ENCODE measurements at places on chromosomes 1 and 21. TPM values are rescaled to one million over a fixed set of nuclear protein-coding genes. Genes with fewer than 3 reads are reported as not detected.

The SPATA17 gene
- 0.12 TPM for total RNA-seq

- no peak for DNase-seq
Observed at GRCh38 chr1:9345922-9346321, 53.2 kb downstream of the SPSB1 start.

GRCh38 chr1:210582205-210582970 is 253.7 kb downstream of the HHAT start:
- DNase-seq, result no peak

DNA sequence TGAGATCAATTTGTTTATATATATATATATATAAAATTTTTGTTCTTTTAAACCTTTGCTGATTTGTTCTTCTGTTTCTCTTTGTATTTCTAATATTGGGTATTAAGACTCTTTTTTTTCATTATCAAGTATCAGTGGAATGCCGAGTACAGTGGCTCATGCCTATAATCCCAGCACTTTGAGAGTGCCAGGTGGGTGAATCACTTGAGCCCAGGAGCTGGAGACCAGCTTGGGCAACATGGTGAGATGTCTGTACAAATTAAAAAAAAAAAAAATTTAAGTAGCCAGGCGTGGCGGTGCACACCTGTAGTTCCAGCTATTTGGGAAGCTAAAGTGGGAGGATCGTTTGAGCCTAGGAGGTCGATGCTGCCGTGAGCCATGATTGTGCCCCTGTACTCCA is 67.1 kb downstream of the MAST2 start:
- peak; percentile 18 for DNase-seq

DNA sequence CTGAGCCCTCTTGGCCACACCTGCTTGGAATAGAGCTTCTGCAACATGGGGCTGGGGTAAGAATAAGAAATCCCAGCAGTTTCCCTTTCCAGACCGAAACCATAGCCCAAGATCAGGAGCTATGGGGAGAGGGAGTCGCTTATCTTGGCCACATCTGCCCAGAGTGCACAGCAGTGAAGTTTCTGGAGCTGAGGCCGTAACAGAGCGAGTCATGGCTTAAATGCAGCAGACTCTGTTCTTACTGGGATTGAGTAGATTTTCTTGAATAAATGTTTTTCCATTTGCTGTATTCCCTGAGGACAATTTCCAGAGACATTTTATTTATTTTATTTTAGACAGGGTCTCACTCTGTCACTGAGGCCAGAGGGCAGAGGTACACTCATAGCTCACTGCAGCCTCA is 33.5 kb downstream of the CFAP57 start:
- DNase-seq, result peak; percentile 46

The PDPN gene
- total RNA-seq, result not detected
